ENCODE measurements at places on chromosomes 3 and 15.

DNA sequence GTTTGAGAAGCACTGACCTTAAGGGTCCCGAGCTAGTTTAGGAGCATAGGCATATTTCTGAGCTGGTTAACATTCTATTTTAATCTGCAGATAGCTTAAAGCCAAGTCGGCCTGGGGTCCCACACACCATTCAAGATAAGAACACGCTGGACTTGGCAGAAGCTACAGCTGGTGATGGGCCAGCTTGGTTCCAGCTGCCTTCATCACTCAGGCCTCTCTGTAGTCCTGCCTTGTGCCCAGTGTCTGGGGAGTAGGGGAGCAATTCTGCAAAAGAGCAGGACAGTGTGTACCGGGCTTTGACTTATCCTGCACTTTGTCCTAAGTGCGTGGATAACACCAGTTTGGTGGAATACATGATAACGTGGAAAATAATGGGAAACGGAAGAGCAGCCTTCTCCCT, 164.5 kb downstream of the MEGF11 start:
- no peak for DNase-seq

GRCh38 chr15:48449734-48450133, 118.5 kb downstream of the DUT start:
- DNase-seq = no peak

GRCh38 chr3:43873723-43874122, 183.0 kb downstream of the ABHD5 start:
- DNase-seq = no peak

DNA sequence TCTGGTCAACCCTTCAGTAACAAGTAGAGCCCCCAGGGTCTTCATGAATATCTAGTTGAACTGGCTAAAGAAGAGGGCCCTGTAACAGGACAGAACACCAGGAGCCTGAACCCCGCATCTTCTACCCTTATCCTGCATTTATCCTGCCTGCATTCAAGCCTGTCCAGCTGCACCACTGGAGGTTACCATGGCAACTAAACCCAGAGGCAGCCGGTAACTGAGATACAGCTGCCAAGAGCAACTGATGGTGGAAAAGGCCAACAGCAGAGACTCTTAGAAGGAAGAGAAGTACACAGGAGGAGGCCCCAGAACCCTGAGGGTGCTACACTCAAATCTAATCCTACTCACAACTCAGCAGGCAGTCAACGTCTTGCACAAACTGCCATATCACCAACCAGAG, 3.7 kb upstream of the PRKAR2A start:
- DNase-seq = no peak

GRCh38 chr15:79944622-79945021, 26.4 kb downstream of the BCL2A1 start:
- DNase-seq = no peak

- no peak for DNase-seq
These were observed 36.2 kb downstream of the GLB1 start for GRCh38 chr3:33060609-33061337.

DNA sequence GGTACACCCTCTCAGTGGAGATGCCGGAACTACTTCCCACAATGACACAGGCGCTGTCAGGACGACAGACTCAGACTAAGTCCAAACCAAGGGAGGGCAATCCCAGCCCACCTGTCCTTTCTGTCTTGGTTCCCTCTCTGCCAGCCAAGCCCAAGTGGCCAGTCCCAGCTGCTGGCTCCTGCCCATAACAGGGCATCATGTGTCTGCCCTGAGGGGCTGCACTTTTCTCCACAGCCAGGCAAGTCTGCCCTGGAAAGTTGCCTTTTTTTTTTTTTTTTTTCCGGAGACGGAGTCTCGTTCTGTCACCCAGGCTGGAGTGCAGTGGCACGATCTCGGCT, 20.0 kb upstream of the BCL2A1 start:
- DNase-seq = no peak

DNA sequence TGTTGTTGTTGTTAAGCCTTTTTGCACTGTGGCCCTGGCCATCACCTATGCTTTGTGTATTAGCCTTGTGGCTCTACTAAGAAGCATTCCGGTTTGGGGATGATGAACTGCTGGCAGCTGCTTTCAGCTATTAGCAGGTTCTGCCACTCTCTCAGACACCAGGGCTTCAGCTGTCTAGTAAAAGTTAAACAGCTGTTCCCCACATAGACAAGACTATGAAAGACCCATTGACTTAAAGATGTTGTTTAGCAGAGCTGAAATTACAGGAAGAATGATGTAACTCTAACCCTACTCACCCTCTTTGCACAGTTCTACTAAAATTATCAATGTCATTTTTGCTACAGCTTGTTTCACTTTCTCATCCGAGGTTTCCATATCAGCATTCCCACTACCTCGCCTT, 131.2 kb upstream of the CGNL1 start:
- DNase-seq = no peak

- no peak for DNase-seq
These were observed 701.5 kb upstream of the GBE1 start for GRCh38 chr3:82462977-82463376.

DNA sequence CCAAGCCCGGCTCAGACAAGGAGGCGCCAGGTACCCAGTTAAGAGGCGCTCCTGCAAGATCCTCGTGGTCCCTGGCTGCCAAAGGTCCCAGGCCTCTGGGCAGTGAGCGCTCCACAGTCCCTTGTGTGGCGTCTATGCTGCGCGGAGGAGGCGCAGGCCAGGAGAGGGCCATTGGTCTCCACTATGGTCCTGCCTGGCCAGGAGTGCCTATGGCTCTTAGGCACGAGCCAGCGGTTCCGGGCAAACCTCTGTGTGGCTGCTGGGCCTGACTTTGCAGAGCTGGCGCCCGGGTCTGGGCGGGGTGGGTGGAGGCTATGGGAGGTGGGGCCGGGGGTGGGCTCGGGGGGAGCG, 660 bp upstream of the ADAMTSL3 start:
- DNase-seq = no peak

- no peak for DNase-seq
These were observed 31.2 kb upstream of the DUT start for GRCh38 chr15:48300038-48300437.

GRCh38 chr3:190051641-190052040, 69.1 kb downstream of the P3H2 start:
- no peak for DNase-seq

- DNase-seq = no peak
These were observed 102.6 kb upstream of the SLC6A6 start for GRCh38 chr3:14299767-14300166.

DNA sequence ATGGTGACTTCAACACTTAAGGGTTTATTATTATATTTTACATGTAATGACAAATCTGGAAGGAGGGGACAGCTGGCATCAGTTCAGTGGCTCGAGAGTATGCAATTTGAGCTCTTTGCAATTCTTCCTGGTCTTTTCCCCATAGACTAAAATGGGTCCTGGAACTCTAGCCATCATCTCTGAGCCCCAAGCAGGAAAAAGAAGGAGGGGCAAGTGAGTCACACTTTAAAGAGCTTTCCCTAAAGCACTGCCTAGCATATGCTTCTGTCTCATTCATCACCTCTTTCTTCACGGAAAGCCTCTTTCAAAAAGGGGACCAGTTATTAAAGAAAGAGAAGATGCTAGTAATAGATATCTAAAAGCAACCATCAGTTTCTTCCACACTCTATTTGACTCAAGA, 466.3 kb downstream of the ZIC1 start:
- DNase-seq = no peak

DNA sequence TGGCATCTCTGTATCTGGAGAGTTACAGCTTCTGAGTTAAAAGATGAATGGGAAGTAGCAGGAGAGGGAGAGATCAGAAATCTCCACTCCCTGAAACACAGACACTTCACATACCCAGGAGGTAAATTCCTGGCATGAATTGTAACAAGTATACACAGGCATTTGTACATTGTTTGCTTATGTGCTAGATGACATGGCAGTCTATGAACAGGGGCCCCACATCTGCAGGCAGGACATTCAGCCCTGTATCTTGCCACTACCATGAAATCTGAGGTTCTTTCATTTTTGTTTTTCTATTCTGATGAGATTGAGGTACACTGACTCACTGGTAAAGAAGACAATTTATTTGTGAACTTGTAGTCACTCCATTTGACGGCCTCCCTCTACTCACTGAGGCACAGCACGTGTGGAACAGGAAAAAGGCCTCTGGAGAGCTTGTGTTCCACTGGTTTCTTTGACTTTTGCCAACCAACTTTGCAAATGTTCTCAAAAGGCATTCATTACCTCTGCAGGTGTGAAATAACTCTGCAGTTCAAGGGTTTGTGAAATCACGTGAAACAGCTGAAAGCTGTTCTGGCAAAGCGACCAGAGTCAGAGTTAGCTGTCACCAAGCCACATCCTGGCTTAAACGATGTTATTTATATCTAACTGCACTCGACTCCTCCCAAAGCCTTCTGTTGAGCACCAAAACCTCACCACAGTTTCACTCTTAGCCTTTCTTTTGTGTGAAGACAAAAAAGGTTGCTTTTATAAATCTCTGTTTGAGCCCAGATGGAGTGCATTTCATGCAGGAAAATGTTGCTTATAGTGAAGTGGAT, 401.3 kb upstream of the CFAP20DC start:
- DNase-seq = no peak

- DNase-seq = no peak
These were observed 146.2 kb upstream of the TLE3 start for GRCh38 chr15:70243686-70244540.

DNA sequence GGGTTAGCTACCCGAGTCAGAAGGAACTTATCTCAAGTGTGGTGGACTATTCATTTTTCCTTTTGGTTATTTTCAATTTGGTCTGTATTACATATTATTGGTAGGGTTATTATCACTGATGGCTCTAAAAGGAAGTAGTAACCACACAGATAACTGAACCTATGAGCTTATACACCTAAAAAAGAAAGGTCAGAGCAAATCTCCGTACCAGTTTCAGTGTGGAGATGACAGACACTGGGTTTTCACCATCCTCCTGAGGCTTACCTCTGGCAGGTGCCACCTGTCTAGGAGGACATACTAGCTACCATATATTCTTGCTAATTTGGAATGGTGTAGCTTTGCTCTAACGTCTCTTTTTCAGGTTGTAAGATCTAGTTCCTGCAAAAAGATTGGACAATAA, 10.2 kb downstream of the GAP43 start:
- no peak for DNase-seq

DNA sequence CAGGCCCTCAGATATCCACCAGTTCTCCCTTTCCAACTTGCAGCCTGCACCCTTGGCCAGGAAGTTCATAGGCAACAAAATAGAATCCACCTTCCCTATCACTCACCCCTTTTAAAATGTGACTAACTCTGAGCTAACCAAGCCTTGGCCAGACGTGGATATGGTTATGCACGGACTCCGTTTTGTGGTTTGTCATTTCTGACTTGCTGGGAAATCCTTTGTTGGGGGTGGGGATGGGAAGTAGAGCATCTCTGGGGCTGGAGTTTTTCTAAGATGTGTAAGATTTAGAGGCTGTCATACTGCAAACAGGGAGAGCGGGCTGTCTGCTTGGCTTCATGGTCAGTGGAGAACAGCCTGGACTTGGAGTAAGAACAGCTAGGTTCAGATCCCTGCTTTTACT, 62.6 kb downstream of the SMAD3 start:
- DNase-seq = no peak

DNA sequence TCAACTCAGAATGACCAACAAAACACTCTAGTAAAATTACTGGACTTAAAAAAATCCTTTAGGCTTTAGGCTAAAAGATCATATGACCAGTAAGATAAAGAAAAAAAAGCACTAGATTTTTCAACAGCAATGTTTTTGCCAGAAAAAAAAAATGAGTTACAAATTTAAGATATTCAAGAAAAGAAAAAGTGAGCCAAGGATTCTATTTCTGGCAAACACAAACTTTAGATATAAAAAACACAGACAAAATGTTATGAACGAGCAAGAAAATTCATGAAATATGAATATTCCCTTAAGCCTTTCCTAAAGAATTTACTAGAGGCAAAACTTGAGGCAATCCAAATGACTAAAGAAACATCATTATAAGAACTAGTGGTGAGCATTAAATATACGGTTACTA, 8.6 kb downstream of the GOLGB1 start:
- no peak for DNase-seq

Data from HuH-7.5 (cell line).